ENCODE measurements at places on chromosomes 1 and 21.

- DNase-seq = no peak
These were observed 207.6 kb upstream of the HMCN1 start for GRCh38 chr1:185526344-185527307.

- no peak for DNase-seq
These were observed 6.9 kb downstream of the FMN2 start for GRCh38 chr1:240098534-240098933.

GRCh38 chr1:226980122-226980560, 40.0 kb downstream of the COQ8A start:
- DNase-seq = no peak

DNA sequence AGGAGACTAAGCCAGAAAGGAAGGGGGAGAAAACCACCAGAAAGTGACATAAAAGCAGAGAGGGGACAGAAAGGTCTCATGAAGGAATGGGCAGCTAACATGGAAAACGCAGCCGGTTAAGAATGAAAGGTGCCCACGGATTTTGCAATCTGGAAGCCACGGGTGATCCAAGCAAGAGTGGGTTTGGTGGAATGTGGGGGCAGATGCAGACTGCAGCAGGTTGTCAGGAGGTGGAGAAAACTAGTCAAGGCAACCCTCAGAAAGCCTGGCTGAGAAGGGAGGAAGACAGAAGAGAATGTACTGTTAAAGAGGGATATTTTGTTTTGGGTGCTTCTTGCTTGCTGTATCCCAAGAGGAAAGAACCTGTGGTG, 12.6 kb upstream of the SMIM12 start:
- DNase-seq = no peak

DNA sequence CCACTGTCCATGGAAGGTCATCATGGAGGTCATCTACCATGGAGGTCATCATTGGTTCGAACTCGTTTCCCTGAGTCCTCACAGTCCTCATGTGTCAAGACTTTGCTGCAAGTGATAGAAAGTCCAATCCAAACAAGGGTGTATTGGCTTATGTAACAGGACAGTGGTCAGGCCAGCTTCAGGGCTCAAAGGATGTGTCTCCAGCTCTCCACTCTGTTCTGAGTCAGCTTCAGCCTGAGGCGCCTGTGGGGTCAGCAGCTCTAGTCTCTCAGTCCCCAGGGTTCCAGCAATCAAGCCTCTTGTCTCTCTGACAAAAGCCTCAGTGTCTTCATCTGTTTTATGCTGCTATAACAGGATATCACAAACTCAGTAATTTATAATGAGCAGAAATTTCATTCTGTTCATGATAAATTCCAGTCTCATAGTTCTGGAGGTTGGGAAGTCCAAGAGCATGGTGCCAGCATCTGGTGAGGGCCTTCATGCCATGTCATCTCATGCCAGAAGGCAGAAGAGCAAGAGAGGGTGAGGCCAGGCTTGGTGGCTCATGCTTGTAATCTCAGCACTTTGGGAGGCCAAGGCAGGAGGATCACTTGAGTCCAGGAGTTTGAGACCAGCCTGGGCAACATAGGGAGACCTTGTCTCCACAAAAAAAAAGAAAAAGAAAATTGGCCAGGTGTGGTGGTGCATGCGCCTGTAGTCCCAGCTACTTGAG, 19.5 kb downstream of the A3GALT2 start:
- DNase-seq = no peak

DNA sequence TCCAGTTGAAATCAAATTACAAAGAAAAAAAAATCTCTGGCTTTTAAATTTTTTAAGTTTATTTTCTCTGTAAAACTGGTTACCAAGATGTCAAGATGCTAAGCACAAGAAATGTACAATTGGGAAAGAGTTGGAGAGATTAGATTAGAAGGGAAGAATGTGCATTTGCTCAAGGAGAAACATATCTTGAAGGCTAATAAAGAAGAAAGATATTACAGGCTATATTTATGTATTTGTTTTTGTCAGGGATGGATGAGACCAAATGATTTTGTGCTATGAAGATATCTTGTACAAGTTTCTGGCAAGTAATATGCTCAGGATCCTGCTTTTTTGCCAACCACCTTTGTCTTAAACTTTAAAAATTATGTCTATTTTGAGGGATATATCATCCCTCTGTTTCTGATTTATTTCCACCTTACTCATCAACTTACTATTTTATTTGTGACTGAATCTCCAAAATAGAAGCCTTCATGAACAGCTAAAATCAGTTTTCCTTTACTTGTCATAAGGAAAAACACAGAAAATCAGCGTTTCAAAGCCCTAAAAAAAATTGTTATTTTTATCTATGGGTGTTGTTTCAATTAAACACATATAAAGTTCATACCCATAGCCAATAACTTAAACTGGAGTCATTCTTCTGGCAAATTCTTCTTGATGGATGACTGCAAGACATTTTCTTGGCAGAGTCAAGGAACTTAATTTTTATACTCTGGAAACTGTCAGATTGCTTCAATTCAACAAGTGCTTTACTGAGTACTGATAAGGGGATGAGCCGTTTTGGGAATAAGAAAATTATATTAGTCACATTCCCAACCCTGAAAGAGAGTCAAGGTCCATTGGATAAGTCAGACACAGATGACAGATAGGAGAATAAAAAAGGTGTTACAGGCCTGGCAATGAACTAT, 141.8 kb downstream of the CTH start:
- DNase-seq = no peak
